Gastroesophageal sphincter (tissue), 4 donors: ENCODE measurements at places on chromosomes 16 and 17. TPM values are rescaled to one million over a fixed set of nuclear protein-coding genes. Genes with fewer than 3 reads are reported as not detected.

KRT16 gene
- 1.1 TPM for total RNA-seq

CPNE7 gene
- not detected for total RNA-seq

DPEP2 gene
- total RNA-seq: 3.0 TPM

TBX6 gene
- total RNA-seq: 0.40 TPM

CCL4 gene
- 4.7 TPM for total RNA-seq

HEXIM1 gene
- 56.0 TPM for total RNA-seq

GUCY2D gene
- not detected for total RNA-seq

FDXR gene
- total RNA-seq: 5.2 TPM

HS3ST6 gene
- not detected for total RNA-seq

KRTAP1-5 gene
- total RNA-seq: not detected

CDR2L gene
- total RNA-seq: 35.3 TPM

CACNG5 gene
- total RNA-seq: not detected

SDK2 gene
- 2.0 TPM for total RNA-seq

CCDC200 gene
- total RNA-seq: not detected

CHD3 gene
- total RNA-seq: 56.7 TPM

UMOD gene
- total RNA-seq: not detected

BOLA2 gene
- 5.4 TPM for total RNA-seq

OR4D1 gene
- total RNA-seq: not detected
